Tibial nerve (tissue), 4 donors: ENCODE measurements at places on chromosomes 5 and 9.

GRCh38 chr5:31561946-31562345, 29.8 kb downstream of the C5orf22 start:
- DNase-seq = no peak

GRCh38 chr5:107513337-107514085, 157.2 kb downstream of the EFNA5 start:
- no peak for DNase-seq

DNA sequence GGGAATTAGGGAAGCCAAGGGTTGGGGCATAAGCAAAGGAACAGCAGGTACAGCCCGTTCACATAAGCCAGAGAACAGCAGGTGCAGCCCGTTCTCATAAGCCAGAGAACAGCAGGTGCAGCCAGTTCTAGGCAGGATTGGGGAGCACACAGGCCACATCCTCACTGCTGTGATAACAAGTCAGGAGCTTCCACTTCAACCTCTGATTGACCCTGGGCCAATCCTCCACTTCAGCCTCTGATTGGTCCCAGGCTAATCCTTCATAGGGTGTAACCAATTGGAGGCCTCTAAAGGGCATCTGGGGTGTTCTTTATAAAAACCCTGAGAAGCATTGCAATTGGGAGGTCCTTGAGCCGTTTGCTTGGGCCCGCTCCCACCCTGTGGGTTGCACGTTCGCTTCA, 27.5 kb downstream of the CEL start:
- DNase-seq = no peak

GRCh38 chr5:167639273-167639672, 652.2 kb upstream of the WWC1 start:
- DNase-seq = no peak

- DNase-seq = no peak
These were observed 72.7 kb upstream of the WWC1 start for GRCh38 chr5:168218746-168219145.

DNA sequence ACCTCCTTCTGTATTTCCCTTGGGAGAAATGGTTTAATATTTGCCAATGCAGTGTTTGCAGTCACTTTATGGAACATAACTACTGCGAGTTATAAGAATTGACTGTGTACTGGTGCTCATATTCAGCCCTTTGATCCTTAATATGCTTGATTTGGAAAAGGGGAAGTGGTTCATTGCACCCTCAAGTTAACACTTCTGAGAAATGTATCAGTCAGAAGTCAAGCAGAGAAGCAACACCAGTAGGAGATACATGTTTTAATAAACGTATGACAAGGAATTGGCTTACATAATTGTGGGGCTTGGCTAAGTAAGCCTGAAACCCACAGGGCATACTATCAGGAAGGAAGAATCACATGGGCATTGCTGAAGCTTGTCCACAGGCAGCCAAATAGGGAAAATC, 131.0 kb upstream of the SPRY4 start:
- DNase-seq = no peak

GRCh38 chr9:103574056-103574455, 520.1 kb upstream of the SMC2 start:
- DNase-seq = no peak

DNA sequence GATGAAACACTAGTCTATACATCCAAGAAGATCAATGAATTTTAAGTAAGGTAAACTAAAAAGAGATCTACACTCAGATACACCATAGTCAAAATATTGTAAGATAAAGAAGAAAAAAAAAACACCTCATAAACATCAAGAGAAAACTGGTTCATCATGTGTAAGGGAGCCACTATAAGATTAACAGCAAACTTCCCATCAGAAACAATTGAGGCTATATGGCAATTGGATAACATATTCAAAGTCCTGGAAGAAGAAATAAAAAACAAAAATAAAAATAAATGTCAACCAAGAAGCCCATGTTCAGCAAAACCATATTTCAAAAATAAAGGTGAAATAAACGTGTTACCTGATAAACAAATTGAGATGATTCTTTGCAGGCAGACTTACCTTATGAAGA, 3.6 kb downstream of the OR13C8 start:
- no peak for DNase-seq

DNA sequence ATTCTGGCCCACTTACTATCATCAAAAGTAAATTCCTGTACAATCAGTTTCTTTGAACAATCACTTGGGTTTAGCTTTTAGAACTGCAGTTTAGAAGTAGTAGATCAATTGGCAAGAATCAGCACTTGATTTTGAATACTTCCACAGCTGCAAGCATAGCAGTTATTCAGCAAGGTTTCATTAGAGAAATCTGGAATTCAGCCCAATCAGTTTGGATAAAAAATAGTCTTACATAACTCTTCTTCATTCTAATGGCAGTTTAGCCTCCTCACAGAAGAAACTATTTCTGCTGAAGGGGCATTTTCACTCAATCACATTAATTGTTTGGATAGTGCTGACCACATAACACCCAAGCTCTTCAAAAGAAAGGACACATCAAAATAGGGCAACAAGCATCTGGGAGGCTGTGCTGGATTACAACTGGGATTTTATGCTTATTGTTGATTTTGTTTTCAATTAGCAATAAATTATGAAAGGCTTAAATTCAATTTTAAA, 336.2 kb upstream of the PDE4D start:
- DNase-seq = no peak

GRCh38 chr9:81789721-81790120, 100.4 kb upstream of the TLE1 start:
- DNase-seq = no peak

- DNase-seq = no peak
These were observed 9.1 kb downstream of the DIPK1B start for GRCh38 chr9:136721339-136722092.

DNA sequence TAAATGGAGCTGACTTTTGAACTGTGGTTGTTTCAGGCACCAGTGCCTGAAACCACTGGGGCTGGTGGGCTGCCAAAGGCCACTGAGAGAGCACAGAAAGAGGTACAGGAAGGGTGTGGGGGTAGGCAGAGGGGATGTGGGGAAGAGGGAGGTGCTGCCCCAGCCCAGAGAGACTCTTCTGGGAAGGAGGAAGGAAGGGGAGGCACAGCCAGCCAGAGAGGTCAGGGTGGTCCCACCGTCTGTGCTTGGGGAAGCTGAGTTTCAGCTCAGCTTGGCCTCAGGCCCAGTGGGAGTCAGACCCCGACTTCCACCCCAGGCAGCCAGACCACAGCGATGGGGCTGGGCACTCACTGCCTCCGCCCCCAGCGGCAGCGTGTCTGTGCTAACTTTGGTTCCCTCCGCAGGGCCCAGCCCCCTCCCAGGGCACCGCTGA, 8.6 kb upstream of the PHYKPL start:
- DNase-seq = no peak

- peak; percentile 68 for DNase-seq
These were observed 151.5 kb downstream of the RGS3 start for GRCh38 chr9:113614843-113615648.

- no peak for DNase-seq
These were observed 215.1 kb upstream of the PAPPA start for GRCh38 chr9:115938479-115938878.

GRCh38 chr5:148988328-148988727, 74.5 kb downstream of the SH3TC2 start:
- DNase-seq = no peak

- no peak for DNase-seq
These were observed 11.6 kb downstream of the C9orf72 start for GRCh38 chr9:27561685-27562084.

GRCh38 chr5:71873191-71873591, 154.1 kb downstream of the CARTPT start:
- no peak for DNase-seq

GRCh38 chr5:68744206-68744605, 349.6 kb upstream of the SLC30A5 start:
- no peak for DNase-seq

- DNase-seq = no peak
These were observed 94.0 kb downstream of the SPATA31D1 start for GRCh38 chr9:82082563-82082962.

DNA sequence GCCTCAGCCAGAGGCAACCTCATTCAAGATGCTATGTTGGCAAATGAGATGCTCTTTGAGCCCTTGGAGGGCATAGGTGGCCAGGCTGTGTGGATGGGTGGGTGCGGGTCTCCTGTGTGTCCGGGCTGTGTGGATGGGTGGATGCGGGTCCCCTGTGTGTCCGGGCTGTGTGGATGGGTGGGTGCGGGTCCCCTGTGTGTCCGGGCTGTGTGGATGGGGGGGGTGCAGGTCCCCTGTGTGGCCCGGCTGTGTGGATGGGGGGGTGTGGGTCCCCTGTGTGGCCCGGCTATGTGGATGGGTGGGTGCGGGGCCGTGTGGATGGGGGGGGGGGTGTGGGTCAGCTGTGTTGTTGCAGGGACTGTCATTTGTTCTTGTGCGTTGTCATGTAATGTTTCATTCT, 136.6 kb upstream of the COL5A1 start:
- no peak for DNase-seq

GRCh38 chr5:88944751-88945531, 62.0 kb upstream of the MEF2C start:
- no peak for DNase-seq

DNA sequence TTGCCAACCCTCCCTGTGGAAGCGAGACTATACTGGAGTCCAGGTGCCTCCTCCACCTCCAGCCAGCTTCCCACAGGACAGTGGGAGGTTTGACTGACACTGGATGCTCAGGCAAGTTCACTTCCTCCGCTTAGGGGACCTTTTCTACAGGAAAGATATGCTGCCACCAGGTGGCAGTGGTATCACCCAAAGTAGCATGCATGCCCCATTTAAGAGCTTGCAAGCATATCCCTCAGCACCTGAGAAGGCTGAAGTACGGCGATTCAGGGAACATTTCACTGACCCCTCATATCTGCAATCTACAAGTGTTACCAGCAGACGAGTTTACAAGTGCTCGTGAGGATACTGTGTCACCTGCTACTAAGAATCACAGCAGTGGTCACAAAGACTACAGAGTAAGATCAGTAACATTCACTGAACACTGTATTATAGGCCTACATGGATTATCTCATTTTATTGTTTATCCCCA, 75.5 kb downstream of the KLHL3 start:
- peak; percentile 44 for DNase-seq

- no peak for DNase-seq
These were observed 16.4 kb upstream of the ZNF474 start for GRCh38 chr5:122112733-122113558.

DNA sequence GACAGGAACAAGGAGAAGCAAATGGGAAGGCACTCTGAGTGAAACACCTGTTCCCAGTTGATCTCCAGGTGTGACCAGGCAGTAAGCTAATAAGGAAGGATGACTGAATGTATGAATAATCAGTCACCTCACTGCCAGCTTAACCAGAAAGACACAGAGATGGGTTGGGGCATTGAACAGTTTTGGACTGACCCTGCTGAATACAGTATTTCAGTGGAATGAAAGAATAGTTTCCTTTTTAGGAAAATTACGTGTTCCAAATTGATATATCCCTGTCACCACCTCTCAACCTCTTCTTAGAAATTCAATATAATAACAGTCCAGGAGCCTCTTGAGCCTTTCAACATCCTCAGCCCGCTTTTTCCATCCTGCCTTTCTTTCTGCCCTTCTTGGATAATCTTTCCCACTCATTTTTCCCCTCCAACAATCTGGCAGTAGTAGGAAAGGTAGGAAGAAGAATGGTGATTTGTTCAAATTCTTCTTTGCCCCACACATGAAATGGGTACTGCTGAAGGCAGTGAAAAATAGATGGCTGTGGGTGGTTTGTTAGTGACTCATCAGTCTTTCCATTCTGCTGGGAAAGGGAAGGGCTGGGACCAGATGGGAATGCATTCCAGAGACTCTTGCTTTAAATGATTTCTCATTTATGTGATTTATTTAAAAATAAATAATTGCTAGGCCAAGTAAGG, 117.9 kb downstream of the ZSWIM6 start:
- peak; percentile 43 for DNase-seq

GRCh38 chr5:41109186-41109585, 38.0 kb upstream of the MROH2B start:
- no peak for DNase-seq

GRCh38 chr5:24643880-24644279, 898 bp downstream of the CDH10 start:
- DNase-seq = no peak

DNA sequence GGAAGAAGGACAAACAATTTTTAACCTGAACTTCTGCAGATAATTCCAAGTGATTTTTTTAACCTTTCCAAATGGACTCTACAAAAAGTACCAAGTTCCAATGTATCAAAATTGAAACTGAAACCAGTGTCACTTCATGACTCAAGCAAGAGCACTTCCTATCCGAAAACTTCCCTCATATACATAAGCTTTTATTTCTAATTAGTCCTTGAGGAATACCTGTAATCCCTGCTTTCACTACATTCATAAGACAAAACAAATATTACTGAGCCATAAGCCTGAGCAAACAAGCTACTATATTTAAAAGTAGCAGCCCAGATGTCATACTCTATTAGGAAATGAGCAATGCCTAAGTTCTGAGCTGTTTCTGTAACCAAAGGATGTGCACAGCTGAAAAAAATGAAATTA, 224.4 kb downstream of the EBF1 start:
- DNase-seq = no peak

- DNase-seq = no peak
These were observed 99.0 kb downstream of the RALGPS1 start for GRCh38 chr9:127013597-127013996.

DNA sequence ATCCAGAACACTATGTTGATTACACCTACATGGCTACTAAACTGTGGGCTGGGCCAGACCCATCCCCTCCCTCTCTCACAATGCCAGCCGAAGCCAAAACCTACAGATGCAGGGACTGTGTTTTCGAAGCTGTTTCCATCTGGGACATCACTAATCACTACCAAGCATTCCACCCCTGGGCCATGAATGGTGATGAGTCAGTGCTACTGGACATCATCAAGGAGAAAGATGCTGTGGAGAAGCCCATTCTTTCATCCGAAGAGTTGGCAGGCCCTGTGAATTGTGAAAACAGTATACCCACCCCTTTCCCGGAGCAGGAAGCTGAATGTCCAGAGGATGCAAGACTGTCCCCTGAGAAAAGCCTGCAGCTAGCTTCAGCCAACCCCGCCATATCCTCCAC, 65.0 kb downstream of the ZNF462 start:
- no peak for DNase-seq

GRCh38 chr5:157710882-157711281, 20.3 kb upstream of the THG1L start:
- DNase-seq = no peak

DNA sequence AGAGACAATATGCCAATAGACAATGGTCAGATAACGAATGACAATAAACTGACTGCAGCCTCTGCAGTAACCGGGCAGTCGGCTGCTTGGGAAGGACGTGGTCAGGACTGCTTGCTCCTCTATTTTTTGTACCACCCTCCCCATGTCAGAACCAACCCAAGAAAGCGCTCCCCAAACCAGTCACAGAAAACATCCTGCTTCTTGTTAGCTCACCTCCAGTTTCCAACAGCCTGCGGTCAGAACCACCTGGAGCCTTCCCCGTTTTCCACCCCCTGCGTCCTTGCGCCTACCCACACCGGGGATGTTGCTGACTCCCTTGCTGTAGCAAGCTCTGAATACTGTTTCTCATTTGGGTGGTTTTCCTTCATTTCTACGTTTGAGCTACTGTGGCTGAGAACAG, 1.7 kb upstream of the MRNIP start:
- no peak for DNase-seq

- DNase-seq = no peak
These were observed 20.3 kb upstream of the TOR2A start for GRCh38 chr9:127755061-127756060.
